Hypothalamus (tissue), 51 donors: ENCODE measurements at places on chromosomes 1 and 21.

DNA sequence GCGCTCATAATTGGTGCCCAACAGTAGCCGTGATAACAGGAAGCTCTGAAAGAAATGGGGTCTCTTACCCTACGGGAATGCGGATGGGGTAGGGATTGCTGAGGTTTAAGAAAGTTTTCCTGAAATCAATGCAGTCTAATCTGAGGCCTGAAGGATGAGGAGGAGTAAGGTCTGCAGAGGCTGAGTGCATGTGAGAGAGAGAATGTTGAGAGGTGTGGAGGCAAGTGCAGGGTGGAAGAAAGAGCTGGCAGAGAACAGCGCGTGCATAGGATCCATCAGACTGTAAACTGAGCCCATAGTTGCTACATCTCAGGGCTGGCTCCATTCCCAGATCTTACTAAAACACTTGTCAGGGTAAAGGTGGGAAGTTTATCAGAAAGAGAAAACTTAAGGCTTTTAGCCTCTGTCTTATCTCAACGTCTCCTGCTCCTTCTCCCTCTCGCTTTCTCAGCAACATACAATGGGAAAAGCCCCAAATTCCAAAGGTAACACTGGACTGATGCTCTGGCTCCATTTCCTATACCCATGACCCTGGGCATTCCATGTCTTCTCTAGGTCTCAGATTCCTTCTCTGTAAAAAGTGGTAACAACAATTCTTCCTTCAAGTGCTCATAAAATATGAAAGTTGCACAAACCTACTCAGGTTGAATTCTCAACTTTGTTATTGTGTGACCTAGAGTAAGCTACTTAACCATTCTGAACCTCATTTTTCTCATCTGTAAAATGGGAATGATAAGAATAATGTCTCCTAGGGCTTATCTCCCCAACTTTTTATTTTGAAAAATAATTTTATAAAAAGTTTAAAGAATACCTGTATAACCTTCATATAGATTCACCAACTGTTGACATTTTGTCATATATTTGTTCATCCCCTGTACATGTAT is 75.2 kb downstream of the SH3GLB1 start:
- DNase-seq, result no peak

DNA sequence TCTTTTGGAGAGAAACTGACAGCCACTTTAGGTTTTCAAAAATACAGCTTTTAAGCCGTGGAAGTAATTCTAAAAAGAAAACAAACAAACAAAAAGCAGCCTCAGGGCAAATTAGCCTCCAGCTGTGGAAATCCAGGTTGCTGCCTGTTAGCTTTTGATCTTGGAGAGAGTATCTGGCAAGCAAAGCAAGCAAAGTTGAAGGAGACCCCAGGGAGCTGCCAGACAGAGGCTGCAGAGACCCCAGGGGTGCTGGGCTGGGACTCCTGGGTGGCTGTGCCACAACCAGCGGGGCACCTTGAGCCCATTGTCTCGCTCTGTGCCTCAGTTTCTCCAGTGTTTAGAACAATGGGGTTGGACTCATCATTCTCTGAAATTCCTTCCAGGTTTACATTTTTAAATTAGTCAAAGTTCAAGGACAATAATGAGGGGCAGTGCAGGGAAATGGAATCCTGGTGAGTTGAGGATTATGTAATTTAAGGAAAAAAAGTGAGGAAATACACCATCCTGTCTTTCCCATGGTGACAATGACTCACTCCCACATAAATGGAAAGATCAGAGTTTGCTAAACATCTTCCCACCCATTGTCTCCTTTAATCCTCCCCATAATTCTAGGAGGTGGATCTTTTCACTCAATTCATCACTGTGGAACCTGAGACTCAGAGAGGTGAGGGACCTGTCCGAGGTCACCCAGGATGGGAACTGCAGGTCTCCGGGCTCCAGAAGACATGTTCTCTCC is 480.5 kb downstream of the MATN1 start:
- no peak for DNase-seq

- no peak for DNase-seq
Measured at GRCh38 chr1:212311836-212312497, 26.8 kb downstream of the PPP2R5A start.

DNA sequence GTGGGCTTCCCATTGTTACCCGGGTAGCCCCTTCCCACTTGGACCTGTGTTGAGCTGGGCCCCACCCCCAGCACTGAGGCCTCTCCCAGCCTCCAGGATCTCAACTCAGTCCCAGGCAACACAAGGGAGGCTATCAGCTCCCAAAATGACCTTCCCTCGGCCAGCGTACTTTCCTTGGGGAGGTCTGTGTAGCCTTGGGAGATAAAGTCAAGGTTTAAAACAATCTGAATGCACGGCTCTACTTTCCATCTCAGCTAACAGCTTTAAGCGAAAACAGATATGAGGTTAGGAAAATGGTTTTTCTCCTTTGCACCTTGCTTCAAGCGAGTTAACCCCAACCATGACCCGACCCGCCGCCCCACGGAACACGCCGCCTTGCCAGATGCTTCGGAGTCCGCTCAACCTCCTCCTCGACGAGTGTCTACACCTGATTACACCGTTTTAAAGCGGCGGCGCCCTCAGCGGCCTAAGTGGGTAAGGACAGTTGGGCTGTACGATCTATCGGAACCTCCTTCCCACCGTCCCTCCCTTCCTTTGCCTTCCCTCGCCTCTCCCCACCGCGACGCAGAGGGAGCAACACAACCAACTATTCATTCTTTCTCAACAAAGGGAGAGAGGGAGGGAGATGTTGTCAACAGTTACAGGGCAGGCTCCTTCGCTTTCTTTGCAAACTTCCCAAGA is 1.1 kb downstream of the BCAR3 start:
- peak; percentile 78 for DNase-seq

- no peak for DNase-seq
Measured at GRCh38 chr1:167991546-167991945, 54.7 kb upstream of the MPC2 start.

- DNase-seq, result no peak
Measured at GRCh38 chr1:94651076-94651475, 109.5 kb upstream of the F3 start.

DNA sequence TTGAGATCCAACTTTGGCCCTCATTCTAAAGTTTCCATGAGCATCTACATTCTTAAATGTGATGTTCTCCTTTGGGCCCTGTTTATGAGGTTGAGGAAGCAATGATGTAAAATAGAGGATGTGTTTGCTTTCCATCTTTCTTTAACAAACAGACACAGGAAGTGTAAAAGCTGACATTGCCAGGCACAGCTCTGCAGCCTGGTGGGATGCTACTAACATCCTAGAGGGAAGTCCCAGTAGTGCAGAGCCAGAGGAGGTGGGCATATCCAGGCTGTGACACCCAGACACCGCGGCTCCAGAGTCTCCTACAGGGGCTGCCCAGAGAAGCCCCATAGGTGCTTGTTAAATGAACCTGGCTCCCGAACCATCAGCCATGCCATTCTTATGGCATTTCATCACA is 16.2 kb downstream of the OLFML2B start:
- no peak for DNase-seq

DNA sequence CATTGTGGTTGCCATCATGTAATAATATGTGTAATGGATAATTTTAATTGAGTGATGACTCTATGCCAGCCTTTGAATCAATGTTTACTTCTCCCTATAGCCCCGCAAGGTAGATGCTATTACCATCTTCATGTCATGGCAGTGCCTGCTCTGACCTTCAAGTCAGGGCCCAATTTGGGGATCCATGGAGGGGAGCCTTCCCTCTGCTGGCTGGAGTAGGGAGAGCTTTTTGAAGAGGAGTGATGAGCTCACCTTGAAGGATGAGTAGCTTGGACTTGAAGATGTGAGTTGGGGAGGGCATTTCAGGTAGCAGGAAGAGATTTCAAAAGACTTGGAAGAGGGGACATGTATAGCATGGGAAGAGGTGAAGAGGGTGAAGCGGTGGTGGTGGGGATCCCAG is 189.2 kb downstream of the FOXD2 start:
- no peak for DNase-seq

DNA sequence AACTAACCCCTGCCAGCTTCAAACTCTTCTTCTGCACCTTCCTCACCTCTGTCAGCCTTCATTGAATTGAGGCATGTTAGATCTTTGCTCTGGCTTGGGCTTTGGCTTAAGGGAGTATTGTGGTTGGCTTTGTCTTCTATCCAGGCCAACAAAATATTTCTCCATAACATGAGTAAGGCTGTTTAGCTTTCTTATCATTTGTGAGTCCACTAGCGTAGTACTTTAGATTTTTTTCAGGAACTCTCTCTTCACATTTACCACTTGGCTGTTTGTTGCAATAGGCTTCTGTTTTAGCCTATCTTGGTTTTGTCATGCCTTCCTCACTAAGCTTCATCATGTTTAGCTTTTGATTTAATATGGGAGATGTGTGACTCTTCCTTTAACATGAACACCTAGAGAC is 417.5 kb downstream of the NCAM2 start:
- no peak for DNase-seq

- DNase-seq, result no peak
Measured at GRCh38 chr1:31428436-31429221, 15.6 kb downstream of the SERINC2 start.

GRCh38 chr21:38810034-38810825 is 4.5 kb downstream of the ETS2 start:
- DNase-seq, result no peak
